NCI-H1436 treated with DMSO at 0.1 percent for 48 hours (cell line): ENCODE measurements at places on chromosomes 6 and 20.

DNA sequence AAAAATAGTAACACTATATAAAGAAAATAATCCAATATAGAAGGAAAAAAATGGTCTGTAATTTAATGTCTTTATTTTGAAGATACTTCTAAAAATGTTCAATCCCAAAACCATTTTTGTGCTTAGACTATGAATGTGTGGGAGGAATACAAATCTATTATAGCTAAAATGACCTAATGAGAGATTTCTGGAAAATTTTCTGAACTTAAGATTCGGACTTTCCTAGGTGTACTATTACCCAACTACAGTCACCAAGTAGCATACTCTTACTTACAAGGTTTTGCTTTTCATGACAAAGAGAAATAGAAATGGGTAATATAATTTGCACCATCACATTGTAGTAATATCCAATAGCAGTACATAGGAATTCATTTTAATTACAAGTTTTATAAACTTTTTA, 29.9 kb downstream of the MAP3K7 start:
- DNase-seq: no peak

DNA sequence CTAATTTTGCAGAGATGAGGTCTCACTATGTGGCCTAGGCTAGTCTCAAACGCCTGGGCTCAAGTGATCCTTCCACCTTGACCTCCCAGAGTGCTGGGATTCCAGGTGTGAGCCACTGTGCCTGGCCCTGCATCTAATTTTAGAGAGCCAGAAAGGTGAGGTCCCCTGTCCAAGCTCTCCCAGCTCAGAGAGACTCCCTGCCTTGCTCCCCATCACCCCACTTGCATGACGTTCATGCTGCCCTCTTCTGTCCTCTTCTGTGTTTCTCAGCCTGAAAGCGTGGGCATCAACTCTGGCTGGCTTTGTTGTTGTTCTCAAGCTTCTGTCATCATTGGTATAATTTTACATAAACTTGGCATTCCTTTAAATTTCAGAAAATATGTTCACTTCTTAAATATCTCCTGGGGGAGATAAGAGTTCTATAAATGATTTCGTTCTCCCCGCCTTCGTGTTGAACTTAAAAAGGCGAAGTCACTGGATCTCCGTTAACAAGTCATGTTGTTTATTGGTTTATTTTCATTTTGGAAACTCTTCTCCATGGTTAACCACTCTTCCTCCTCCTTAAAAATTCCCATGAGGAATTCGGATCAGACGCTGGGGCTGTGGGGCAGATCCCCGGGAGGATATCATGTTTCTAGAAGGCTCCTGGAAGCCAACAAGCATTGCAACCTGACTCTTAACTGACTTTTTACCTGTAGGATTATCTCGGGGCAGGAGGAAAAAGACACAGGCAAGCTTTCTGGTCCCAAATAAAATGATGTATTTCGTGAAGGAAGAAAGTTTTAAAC, 13.2 kb upstream of the PARD6B start:
- DNase-seq: no peak

- no peak for DNase-seq
Measured at GRCh38 chr6:28351493-28351925, 1.8 kb downstream of the ZKSCAN3 start.

- DNase-seq: no peak
Measured at GRCh38 chr20:21048841-21049273, 57.3 kb downstream of the LINC00237 start.

DNA sequence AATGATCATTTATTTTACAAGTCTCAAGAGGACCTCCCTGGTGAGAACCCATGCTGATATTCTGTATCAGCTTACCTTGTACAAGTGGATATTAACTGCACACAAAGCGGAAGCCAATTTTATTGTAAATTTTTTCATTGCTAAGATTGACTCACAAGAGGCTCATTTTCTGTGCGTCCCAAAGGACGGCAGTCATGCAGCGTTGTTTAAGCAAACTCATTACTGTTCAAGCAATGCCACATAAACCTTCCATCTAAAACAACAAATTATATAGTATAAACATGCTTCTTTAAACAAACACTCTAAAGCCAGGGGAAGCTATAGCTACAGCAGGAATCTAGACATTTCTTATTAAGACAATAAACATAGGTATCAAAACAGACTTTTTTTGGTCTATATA, 575.3 kb downstream of the FRK start:
- peak; percentile 75 for DNase-seq

DNA sequence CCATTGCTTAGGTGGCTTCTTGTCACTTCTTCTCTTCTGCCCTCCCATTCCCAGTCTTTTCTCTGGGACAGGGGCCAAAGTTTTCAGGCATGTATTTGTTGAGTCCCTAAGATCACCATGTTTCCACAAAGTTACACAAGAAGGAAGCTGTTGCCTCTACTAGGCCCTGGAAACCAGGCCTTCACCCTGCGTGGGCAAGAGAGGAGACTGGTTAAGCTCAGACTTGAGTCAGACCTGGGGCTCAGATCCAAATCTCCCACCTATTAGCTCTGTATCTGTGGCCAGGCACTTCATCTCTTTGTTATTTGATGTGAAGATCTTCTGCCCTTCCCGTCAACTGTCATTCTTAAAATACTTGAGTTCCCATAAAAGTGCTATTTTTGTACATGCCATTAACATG, 154.6 kb downstream of the SASH1 start:
- no peak for DNase-seq

GRCh38 chr6:13089296-13089994, 238.9 kb downstream of the TBC1D7 start:
- no peak for DNase-seq
